ENCODE measurements at places on chromosomes 13 and 19.

DNA sequence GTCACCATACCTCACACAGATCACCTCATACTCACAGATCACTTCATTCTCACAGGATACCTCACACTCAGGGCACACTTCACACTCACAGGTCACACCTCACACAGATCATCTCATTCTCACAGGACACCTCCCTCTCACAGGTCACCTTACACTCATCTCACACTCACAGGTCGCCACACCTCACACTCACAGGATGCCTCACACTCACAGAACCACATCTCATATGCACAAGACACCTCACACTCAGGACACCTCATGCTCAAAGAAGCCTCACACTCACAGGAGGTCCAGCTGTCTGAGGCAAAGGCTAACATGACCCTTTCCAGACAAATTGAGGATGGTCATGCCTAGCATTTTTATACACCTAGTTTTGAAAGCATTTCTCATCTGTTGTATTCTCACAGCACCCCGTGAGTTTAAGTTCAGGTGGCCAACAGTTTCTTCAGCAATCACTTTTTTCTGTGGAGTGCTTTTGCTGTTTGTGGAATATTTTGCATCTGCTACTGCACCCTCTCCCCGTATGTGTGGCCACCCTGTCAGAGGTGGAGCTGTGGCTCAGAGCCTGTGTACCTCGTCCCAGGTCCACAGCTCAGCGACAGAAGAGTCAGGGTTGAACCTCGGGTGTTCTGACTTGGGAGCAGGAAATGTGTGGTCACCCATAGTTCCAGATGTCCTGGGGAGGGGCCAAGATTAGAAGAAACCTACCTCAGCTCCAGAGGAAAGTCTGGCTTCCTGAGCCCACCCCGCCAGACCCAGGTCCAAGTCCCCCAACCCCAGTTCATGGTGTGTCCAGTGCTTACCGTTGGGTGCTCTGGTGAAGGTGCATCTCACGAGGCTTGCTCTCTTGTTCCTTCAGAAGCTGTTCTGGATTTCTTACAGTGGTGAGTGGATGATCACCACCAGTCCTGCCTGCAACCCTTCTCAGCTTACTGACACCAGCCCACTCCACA lies 7.6 kb downstream of the F7 start:
- no peak for DNase-seq

DNA sequence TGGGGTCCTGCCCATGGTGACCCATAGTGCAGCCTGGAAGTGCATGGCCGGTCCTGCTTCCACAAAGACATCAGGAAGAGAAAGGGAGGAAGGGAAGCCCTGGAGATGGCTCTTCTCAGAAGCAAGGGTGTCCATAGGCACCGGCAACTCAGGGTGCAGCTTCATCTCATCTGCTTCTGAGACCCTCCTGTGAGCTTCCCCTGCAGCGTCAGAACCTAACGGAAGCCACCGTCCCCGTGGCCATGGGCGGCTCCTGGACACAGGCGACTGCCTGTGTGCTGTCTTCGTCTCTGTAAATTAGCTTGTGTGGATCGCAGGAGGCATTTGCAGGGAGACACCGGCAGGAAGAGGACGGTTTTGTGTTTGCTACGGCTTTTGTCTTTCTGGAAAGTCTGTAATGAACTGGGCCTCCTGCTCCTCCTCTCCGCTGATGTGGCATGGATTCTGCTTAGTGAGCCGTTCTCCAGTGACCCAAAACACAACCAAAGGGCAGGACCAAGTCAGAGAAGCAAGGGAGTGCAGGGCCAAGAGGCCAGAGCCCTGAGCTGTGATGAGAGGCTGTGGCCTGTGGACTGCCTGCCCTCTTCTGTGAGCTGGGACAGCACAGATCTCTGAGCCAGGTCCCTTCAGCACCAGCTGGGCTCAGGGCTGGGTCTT lies 2.5 kb downstream of the ATP4B start:
- DNase-seq = no peak

GRCh38 chr19:21398851-21399250 lies 1.9 kb downstream of the ZNF493 start:
- no peak for DNase-seq

- DNase-seq = no peak
Observed at GRCh38 chr19:29323021-29323430, 110.1 kb upstream of the UQCRFS1 start.

- DNase-seq = no peak
Observed at GRCh38 chr13:30715372-30715756, 20.0 kb upstream of the ALOX5AP start.

GRCh38 chr13:34720618-34721017 lies 221.5 kb upstream of the NBEA start:
- no peak for DNase-seq

- DNase-seq = no peak
Observed at GRCh38 chr13:110628952-110629701, 13.8 kb downstream of the NAXD start.

- peak; percentile 54 for DNase-seq
Observed at GRCh38 chr19:53991224-53992113, at the start of gene CACNG6. TSS of gene CACNG6 (plus strand) at chr19:53991637. CDS start at chr19:53992878, 1,241 bp downstream.

- no peak for DNase-seq
Observed at GRCh38 chr19:35365303-35365702, 5.6 kb upstream of the GPR42 start.

GRCh38 chr13:49777746-49778614 lies 14.5 kb downstream of the KPNA3 start:
- DNase-seq = no peak

GRCh38 chr13:58919551-58919950 lies 1244.2 kb downstream of the DIAPH3 start:
- DNase-seq = no peak

DNA sequence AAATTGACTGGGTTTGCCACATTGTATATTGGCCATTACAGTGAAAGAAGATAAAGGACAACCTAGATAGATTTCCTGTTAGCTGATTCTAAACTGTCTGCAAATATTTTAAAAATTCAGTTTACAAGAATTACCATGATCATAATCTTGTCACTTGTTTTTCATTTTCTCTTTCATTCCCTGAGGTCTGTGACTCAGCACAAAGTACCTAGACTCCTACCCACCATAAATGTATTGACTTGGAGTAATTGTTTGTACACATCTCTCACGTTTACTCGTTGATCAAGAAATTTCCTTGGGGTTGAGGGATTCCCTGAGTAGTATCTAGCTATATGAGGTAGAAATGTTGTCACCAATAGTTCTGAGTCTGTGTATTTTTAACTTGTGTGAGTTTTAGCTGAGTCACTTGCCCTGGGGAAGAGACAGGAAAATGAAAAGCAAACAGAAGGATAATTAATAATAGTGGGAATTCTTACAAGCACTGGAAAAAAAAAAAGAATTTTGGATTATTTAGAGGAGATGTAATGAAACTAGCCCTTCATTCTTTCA lies 299.2 kb upstream of the DACH1 start:
- no peak for DNase-seq

DNA sequence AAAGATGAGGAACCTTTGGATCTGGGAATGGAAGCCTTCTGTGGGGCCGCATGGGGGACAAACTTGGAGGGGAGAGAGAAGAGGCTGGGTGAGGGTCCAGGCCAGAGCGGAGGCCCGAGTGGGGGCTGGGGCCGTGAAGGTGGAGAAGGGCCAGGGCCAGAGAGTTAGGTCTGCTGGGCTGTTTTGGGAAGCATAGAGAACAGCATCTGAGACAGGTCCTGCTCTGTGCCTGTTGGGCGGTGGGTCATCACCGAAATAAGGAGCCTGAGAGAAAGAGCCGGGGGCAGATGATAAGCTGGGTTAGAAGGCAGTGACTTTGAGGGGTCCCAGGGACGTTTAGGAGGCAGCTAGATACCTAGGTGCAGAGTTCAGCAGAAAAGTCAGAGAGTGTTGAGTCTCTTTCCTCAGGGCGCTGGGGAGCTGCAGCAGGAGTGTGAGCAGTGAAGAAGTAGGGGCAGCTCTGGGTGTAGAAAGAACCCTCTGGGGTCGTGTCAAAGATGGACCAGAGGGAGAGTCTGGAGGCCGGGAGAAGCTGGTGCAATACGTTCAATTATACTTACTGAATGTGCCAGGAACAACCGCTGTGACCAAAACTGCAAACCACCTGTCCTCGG lies 2.7 kb downstream of the SPACA6 start:
- DNase-seq = no peak

DNA sequence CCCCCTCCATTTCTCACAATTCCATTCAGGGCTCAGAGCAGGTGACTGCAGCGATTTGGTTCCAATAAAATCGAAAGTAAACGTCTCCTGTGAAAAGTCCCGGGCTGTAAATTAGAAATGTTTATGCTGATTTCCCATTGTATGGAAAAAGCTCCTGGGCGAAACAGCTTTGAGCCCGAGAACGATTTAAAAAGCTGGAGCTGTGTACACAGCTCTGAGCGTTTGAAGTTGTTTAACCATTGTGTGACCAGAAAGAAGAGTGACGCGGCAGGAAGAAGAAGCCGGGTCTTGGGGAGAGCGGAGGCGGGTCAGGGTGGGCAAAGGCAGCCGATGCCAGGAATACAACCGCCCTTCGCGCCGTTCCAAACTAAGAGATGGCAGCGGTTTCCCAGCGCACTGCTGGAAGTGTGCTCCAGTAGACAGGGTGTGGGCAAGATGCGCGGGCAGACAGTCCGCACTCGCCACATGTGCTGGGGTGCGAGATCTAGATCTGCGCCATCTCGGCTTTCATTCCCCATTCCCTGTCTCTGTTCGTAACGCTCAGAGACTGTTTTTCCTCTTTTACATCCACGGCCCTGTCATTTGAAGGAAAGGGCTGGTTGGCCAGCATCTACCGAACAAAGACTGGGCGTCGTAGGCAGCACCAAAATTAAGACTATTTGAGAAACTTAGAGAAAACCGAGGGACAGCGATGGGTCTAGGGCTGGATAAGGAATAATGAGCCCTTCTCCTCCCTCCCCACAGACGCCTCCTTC lies 960 bp upstream of the GSX1 start:
- no peak for DNase-seq

DNA sequence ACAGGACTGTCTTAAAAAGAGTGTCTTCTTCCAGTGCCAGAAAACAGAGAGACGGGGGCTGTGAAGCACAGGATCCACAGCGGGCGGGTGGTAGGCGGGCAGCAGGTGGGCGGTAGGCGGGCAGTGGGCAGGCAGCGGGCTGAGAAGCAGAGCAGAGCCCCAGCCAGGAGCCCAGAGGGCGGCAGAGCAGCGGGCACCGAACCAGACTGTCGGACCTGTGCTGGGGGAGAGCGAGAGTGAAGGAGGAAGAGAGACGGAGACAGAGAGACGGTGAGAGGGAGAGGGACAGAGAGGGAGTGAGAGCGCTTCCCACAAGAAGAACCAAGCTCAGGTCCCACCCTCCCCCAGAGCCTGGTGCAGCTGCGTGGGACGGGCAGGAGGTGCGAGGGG lies 30.3 kb downstream of the RASA3 start:
- no peak for DNase-seq

- peak; percentile 74 for DNase-seq
Observed at GRCh38 chr19:13441810-13442512, 64.3 kb downstream of the CACNA1A start.

DNA sequence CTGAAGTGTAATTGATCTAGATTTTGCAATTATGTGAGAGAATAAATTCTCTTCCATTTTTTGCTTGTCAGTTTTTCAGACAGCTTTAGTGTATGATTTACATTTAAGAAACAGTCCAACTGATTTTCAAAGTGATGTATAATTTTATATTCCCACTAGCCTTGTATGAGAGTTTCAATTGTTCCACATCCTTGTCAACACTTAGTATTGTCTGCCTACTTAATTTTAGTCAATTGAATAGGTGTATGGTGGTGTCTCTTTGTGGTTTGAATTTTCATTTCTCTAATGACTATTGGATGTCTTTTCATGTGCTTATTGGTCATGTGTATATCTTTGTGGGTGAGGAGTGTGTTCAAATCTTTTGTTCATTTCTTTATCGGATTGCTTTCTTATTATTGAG lies 49.4 kb upstream of the SPRY2 start:
- DNase-seq = no peak

GRCh38 chr13:42981317-42981716 lies 10.7 kb downstream of the EPSTI1 start:
- DNase-seq = peak; percentile 54
